ENCODE measurements at places on chromosomes 3 and 15. TPM values are rescaled to one million over a fixed set of nuclear protein-coding genes. Genes with fewer than 3 reads are reported as not detected.

Gene STX19
- total RNA-seq: not detected

Gene ZNF501
- 1.6 TPM for total RNA-seq

Gene ECE2
- not detected for total RNA-seq

Gene AADACL2
- not detected for total RNA-seq

Gene MOBP
- total RNA-seq: not detected

Gene SLC12A8
- total RNA-seq: 1.1 TPM

Gene THPO
- total RNA-seq: not detected

Gene STAG1
- total RNA-seq: 47.1 TPM

Gene NEK10
- total RNA-seq: 0.57 TPM

Gene OR5K2
- not detected for total RNA-seq

Gene FAM81A
- 0.60 TPM for total RNA-seq

Gene ARGFX
- total RNA-seq: not detected

Gene REC114
- total RNA-seq: not detected

Gene VEPH1
- not detected for total RNA-seq

Gene AGBL1
- total RNA-seq: not detected

Gene KIF15
- 25.5 TPM for total RNA-seq

Gene TRH
- not detected for total RNA-seq

Gene IGSF11
- total RNA-seq: 0.18 TPM

Gene TOMM70
- 60.0 TPM for total RNA-seq
